Esophagus squamous epithelium (tissue), 5 donors: ENCODE measurements at places on chromosomes 1 and 21.

- DNase-seq, result no peak
These were observed 15.1 kb upstream of the EDN2 start for GRCh38 chr1:41499591-41499990.

DNA sequence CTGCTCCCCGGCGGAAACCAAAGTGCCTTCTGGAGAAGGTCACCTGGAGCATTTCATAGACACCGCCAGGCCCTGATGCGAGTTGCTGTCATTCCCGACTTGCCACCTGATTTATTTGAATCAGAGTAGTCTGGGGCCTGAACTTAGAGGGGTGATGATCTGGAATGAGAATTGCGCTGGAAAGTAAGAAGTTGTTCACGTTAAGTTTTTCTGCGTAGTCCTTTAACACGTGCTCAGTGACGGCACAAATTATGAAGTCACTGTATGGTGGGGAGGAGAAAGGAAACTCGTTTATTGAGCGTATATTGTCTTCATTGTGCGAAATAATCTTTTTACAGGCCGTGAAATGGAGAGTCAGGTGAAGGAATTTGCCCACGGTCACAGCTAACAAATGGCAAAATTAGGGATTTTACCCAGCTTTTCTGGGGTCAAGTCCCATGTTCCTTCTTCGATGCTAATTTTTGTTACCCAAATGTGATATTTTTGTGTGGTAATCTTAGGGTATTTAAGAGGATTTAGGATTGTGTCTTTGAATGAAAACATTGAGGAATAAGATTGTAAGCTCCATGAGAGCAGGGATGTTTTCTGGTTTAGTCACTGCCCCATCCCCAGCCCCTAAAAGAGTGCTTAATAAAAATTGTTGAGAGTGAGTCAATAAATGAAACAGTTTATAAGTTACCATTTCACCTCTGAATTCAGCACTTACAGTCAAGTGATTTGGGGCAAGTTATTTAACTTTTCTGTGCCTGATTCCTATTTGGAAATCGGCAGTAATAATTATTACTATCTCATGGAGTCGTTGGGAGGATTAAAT is 46.4 kb upstream of the NBL1 start:
- no peak for DNase-seq

DNA sequence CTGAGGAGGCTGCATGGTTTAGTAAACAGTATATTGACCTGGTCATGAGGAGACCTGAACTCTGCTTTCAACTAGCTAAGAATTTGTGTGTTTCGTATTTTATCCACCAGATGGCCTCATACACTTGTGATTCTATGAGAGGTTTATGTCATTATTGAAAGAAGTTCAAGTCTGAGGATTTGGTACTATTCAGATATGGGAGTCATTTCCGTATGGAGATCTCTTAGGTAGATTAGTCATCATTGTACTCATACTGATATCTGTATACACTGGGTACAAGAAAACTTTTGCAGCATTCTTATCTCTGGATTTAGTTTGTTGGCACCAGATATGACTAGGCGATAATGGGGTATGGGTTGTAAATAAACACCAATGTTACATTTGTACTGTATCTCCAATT is 26.6 kb downstream of the ATF6 start:
- no peak for DNase-seq

DNA sequence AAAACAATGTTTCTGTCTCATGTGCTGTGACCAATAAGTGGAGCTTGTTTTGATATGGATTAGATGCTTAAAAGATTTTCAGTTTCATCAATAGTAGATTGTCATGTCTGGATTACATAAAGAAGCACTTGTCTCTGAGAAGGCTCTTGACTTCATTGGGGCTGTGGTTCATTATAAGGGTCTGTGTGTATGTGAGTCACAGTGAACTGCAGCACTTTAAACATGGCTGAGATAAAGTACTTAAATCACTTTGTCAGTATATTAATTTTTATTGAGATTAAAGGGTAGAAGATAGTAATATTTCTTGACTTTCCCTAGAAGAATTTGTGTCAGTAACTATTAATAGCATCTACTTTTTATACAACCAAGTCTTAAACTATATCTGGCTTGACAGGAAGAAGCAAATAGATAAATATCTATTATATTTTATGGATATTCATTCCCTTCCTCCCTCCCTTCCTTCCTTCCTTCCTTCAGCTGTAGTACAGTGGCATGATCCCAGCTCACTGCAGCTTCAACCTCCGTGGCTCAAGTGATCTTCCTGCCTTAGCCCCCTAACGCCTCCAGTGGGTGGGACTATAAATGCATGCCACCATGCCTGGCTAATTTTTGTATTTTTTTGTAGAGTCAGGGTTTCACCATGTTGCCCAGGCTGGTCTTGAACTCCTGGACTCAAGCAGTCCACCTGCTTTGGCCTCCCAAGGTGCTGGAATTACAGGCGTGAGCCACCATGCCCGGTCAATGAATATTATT is 48.8 kb downstream of the ZFYVE9 start:
- no peak for DNase-seq

- no peak for DNase-seq
These were observed 14.9 kb downstream of the TARDBP start for GRCh38 chr1:11027316-11027715.

DNA sequence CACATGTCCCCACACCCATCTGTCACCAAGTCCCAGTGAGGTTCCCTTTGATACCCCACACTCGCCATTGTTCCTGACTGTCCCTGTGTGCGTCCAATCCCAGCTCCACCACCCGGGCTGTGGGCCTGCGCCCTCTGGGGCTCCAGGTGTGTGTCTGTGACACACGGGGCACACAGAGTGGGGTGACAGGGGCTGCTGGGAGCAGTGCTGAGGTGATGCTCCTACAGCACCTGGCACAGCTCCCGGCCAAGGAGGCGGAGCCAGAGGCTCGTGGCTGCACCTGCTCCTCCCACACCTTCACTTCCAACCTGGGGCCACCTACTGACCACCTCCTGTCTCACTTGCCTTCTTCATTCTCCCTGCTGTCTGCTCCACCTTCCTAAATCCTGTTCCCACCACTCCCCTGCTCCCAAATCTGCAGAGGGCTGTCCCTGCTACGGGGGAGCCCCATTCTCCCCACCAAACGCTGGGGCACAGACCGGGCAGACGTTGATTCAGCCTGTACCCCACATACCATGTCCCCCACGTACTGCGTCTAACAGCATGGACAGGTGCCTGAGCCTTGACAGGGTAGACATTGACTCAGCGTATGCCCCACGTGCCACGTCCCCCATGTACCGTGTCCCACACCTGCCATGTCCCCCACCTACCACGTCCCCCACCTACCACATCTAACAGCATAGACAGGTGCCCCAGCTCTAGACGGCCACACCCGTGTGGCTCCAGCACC is 16.4 kb downstream of the WDR4 start:
- no peak for DNase-seq

DNA sequence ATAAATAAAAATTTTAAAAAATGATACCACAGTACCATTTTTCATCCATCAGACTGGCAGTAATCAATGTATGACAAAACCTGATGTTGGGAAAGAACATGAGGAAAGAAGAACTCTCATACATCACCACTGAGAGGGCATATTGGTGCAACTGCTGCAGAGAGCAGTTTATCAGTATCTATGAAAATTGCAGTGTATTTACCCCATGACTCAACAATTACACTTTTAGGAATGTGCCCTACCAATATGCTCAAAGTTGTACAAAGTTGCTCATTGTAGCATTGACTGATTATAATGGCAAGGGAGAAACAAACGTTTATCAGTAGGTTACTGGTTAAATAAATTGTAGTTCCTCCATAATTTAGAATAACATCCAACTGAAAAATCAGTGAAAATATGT is 36.7 kb downstream of the CATSPERE start:
- no peak for DNase-seq

- no peak for DNase-seq
These were observed 25.7 kb upstream of the PDE9A start for GRCh38 chr21:42627527-42628289.

DNA sequence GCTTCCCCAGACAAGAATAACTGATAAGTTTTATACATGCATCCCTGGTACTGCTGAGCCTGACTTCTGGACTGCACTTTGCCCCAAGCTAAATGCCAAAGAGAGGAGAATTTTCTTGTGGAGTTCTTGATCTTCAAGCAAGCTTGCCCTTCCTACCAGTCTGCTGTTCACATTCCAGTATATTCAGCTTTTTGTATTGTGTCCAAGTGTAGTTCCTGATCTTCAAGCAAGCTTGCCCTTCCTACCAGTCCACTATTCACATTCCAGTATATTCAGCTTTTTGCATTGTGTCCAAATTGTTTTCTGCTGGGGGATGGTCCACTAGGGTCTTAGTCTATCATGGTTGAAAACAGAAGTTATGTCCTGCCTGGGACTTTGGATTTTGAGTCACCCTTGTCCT is 894 bp upstream of the TSEN15 start:
- DNase-seq, result no peak

- DNase-seq, result no peak
These were observed 194.6 kb downstream of the ST6GALNAC3 start for GRCh38 chr1:76269155-76269554.

DNA sequence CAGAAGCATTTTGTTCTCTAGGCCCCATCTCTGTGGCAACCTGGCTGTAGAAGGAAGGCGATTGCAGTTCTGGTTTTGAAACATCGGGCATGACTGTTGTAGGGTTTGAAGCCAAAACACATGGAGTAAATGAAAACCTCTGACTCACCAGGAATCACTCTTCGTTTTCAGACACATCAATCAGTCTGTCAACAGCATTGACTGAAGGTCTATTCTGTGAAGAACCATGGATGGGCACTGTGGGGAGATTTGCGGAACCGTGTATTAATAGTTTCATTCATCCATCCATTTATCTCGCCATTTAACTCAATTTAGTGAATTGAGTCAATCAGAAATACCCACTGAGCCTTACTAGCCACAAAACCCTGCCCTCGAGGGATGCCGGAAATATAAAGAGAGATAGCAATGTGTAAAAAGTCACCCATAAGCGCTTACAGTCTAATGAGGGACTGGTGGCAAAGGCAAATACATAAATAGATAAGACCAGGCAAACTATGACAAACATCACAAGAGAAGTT is 364.6 kb upstream of the PROX1 start:
- DNase-seq, result no peak

DNA sequence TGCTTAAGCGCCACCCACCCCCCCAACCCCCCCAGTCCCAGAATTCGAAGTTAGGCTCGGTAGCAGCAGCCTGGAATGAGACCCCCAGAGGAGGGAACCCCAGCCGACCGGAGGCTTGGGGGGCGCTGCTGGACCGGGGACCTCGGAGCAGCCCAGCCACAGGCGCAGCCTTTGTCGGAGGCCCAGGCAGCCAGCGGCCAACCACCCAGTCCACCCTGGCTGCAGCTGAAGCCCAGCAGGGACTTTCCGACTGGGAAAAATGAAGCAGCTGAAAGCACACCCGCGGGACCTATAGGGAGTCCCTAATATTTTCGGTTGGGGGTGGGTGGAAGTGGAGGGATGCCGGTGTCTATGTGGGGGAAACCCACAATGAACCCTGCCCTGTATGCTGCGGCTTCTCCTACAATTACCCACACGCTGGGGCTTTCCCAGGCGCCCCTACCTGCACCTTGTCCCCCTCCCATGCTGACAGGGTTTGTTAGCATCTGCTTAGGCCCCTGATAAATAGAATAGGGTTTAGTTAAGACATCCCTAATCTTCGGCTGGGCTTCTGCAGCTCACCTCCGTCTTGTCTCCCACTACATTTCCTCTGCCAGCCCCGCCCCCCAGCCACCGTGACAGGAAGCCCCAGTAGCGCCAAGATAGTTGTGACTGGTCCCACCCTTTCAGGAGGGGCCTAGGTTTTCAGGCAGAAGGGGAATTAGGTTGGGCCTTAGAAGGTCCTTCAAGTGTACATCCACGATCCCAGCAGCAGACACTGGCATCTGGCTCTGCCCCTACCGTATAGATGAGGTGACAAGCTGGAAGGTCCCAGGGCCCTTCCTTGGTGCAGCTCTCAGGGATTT is 838 bp downstream of the CCDC28B start:
- DNase-seq, result peak; percentile 23
